ENCODE measurements at places on chromosomes 1 and 21.

GRCh38 chr1:97901017-97901658 is 19.7 kb downstream of the DPYD start:
- no peak for DNase-seq

GRCh38 chr21:44599264-44600029 is 950 bp upstream of the KRTAP10-7 start:
- DNase-seq = no peak

- no peak for DNase-seq
Observed at GRCh38 chr21:34923202-34923601, 125.9 kb downstream of the RUNX1 start.

- peak; percentile 93 for DNase-seq
Observed at GRCh38 chr1:1000357-1001056, 610 bp upstream of the HES4 start.

GRCh38 chr1:7346600-7347570 is 424.2 kb upstream of the VAMP3 start:
- DNase-seq = no peak

DNA sequence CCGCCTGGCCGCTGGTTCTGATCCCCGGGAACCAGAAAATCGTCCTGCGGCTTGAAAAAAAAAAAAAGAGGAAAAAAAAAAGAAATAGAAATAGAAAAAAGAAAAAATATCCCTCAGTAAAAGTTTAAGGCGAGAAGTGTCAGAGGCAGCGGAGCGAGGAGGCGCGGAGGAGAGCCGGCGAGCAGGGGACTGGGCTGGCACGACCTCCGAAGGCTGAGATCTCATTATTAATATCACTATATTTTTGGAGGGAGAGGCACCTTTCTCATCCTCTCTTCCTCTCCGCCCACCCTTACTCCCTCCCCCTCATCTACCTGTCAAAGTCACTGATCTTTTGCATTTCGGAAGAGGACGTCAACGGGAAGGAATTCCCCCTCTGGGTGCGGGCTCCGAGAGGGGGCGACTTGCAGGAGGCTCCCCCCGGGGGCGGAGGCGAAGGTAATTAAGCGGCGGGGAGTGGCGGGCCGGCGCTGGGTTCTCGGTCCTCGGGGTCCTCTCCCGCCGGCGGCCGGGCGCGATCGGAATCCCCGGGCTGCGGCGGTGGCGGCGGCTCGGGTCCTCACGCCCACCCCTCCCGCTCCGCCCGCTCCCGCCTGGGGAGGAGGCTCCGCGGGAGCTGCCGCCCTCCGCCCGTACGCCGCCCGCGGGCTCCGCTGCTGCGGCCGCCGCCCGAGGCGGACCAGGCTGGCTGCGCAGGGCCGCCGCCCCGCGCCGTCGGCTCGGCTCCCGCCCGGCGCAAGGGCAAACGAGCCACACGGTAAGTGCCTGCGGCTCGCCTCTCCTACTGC is at the start of gene NTNG1:
Gene NTNG1, plus strand, starts transcription at position 337 of the 788 bp plus-strand sequence.
- DNase-seq = peak; percentile 63

DNA sequence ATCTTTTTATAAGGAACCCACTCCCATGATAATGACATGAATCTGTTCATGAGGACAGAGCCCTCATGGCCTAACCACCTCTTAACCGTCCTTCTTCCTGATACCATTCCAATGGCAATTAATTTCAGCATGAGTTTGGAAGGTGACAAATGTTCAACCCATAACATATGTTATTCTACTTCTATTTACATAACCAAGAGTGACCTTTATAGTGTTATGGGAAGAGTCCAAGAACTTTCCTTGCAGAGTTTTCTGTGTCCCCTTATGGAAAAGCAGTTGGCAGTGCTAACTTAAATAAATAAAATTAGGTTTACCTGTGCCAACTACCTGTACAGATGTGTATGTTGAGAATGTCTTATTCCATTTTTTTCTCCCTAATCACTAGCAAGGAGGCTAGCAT is 11.1 kb downstream of the MAP10 start:
- no peak for DNase-seq

- no peak for DNase-seq
Observed at GRCh38 chr1:9388335-9389180, 95.9 kb downstream of the SPSB1 start.

GRCh38 chr1:115811140-115811828 is 29.6 kb downstream of the NHLH2 start:
- DNase-seq = no peak

DNA sequence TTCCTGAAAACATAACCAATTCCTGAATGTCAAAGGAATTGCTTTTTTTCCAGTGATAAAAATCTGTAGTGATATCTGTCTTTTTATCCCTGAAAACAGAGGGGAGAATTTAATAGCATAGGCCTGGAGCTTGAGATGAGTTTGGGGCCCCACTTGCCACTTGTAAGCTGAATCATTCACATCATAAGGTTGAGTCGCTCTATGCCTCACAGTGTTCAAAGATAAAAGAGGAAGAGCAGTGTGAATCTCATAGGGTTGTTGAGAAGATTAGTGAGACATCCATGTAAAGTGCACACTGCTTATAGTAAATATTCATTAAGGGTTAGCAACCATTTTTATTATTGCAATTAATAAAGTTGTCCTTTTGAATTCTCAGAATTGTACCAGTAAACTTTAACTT is 271.3 kb downstream of the DNM3 start:
- DNase-seq = no peak

- no peak for DNase-seq
Observed at GRCh38 chr1:9194024-9194423, 40.5 kb upstream of the H6PD start.

DNA sequence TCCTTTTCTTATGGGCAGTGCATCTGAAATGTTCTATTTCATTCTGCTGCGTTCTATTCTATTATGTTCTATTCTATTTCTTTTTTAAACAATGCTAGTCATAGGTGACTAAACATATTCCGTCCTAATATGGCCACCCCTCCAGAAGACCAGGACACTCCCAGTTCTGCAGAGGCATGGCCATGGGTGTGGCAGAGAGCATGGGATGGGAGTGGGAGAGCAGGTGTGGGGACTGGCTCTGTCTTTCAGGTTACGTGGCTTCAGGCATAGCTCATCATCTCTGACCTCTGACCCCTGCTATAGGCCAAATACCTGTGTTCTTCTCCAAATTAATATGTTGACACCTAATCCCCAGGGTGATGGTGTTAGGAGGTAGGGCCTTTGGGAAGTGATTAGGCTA is 33.4 kb upstream of the TLR5 start:
- no peak for DNase-seq

- no peak for DNase-seq
Observed at GRCh38 chr1:28887835-28888682, 26.3 kb upstream of the EPB41 start.

DNA sequence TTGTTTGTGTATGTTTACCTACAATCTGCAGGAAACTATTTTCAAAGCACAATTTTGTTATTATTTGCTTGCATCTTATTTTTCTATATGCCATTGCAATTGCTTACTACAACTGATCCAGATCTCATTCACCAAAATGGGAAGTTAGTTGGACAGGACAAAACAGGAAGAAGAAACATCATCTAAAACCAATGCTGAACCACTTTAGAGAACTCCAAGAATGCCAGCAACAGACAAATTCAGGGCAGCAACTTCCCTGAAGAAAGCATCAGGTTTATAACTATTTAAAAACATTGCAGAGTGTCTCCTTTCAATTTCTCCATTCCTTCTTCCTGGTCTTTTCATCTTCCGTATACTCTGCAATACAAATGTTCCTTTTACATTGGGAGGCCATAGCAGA is 82.4 kb upstream of the SMYD2 start:
- DNase-seq = no peak

- DNase-seq = no peak
Observed at GRCh38 chr1:229347528-229347927, 4.7 kb upstream of the CCSAP start.

DNA sequence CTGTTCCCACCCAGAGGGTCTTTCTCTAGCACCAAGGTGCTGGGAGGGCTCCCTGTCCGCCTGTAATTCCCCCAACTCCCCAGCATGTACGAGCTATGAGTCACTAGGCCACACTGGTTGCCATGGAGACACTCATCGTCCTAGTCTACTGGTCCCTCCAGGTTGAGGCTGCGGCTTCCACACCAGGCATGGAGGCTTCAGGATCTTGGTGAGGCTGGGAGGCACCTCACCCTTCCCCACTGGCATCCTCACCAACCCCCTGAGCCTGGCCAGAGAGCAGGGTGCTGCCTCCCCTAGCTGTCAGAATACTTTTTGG is 75.6 kb upstream of the KAZN start:
- peak; percentile 64 for DNase-seq

GRCh38 chr1:54653036-54653435 is 11.4 kb downstream of the MROH7 start:
- no peak for DNase-seq

GRCh38 chr1:31640179-31640578 is 4.5 kb downstream of the PEF1 start:
- no peak for DNase-seq

DNA sequence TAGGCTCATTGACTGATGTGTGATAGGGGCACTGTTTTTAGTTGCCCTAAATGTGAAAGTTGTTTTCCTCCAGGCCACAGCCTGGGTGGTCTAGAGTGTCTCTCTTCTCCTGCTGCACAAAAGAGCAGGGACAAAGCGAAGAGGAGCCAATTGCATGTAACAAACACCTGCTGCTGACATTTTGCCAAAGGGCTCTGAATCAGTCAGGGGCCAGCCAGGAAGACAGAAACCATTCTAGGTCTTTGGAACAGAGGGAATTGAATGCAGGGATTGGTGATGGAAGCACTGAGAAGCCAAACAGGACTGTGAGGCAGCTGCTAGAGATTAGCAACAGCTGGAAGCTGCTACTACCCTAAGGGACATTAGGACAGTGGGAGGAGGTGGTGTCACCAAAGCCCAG is 185.3 kb upstream of the POU3F1 start:
- DNase-seq = no peak

- no peak for DNase-seq
Observed at GRCh38 chr21:43754948-43755781, 20.9 kb downstream of the CSTB start.

Data from GM20000 (cell line).